ENCODE measurements at places on chromosomes 12 and 14.

DNA sequence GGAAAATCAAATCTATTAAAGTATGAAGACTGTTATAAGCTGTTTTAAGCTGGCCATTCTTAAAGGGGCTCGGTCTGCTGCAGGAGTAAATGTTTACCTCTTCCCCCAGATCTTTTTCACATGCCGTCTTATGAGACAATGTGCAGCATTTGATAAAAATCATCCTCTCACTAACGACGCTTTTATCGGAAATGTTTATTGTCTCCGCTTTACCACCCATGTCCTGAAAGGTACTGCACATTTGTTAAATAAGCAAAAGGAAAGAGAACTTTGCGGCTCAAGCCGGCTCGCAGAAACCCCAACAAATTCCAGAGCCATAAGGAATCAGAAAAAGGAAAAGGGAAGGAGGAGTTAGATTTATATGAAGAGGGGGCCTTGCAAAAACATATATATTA is 137.8 kb downstream of the HMGA2 start:
- no peak for DNase-seq

- DNase-seq: peak; percentile 60
These were observed 48.5 kb downstream of the SAV1 start for GRCh38 chr14:50619569-50620141.

- no peak for DNase-seq
These were observed 407.8 kb upstream of the RGS6 start for GRCh38 chr14:71524320-71524982.

- peak; percentile 18 for DNase-seq
These were observed 15.1 kb downstream of the FICD start for GRCh38 chr12:108530161-108530560.

- no peak for DNase-seq
These were observed 16.3 kb downstream of the RHOJ start for GRCh38 chr14:63220526-63220925.

DNA sequence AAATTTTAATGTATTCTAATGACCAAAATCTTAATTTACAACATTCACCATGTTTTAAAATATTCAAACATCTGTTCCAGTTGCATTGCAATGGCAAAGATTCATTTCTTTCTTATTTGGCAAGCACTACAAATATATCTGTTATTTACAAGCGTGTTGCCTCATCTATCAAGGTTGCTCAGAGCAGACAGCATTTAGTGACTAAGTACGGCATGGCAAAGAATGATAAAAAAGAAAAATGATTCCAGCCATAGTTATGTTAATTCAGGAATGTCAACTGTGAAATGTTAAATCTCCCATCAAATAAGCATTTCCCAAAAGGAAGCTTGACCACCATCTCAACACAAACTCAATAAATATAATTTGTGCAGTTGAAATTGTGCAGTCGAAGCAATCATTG is 312.1 kb downstream of the SEC23A start:
- DNase-seq: peak; percentile 27

DNA sequence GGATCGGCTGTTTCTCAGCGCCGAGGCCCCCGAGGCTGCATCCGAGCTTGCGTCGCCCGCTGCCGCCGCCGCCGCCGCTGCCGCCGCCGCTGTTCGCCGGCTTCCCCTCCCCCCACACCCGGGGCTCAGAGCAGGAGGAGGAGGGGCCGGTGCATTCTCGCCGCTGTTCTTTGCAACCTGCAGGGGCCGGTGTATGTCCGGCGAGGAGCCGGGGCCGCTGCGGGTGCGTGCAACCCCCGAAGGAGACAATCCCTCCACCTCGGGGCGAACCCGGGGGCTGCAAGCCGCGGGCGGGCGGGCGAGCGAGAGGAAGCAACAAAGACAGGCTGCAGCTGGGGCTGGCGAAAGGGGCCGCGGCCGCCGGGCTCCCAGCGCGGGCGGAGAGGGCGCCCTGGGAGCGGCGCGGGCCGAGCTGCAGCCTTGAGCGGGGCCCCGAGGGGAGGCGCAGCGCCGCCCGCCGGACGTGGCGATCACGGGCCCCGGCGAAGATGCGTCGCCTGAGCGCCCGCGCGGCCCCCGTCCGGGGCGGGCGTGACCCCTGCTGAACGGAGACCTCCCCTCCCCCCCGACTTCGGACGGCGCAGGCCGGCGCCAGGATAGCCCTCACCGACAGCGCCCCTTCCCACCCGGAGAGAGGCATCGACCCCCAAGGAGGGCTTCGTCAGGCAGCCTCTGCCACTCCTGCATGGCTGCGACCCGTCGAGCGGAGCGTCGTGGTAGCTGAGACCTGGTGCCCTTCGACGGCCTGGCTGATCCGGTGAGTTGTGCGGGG is 702 bp downstream of the FAM222A start:
- DNase-seq: peak; percentile 69

DNA sequence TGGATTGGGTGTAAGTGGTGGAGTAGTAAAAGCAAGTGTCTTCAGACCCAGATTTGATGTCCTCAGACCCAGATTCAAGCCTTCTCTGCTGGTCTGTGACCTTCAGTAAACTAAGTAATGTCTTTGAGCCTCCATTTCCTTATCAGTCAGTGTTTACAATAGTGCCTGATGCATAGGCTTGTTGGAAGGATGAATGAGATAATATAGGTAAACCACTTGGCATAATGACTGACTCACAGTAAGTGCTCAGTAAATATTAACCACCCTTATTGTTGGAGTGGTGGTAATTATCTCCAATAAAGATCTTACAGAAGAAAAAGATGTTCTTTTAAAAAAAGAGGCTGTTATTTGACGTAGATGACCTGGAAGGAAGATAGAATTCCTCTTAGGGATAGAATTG is 86.2 kb downstream of the IGF1 start:
- DNase-seq: no peak

- DNase-seq: no peak
These were observed 2.7 kb downstream of the GALNT9 start for GRCh38 chr12:132326646-132327045.

- no peak for DNase-seq
These were observed 1.8 kb downstream of the GPR162 start for GRCh38 chr12:6823182-6824084.

DNA sequence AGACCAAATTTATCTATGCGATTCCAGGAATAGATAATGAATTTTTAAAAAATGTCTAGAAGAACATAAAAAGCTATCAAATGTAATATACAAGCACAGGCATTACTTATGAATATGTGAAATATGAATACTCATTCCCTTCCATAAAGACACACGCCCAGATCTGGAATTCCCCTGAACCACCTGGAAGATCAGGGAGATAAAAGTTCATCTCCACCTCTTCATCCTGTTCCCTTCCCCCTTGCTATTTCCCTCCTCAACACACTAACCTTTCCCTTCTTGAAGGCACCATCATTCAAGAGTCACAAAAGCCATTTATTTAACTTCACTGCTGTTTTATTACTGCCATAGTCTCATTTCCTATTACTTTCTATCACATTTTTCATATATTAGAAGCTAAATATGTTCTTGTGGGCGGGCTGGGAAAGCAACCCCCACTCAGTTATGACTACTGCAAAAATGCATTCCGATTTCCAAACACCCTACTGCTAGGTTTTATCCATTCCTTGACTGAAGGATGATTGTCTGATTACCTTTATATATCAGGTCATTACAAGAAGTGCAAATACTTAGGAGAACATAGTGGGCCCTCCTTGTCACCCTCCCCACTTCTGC is 16.1 kb downstream of the FGD6 start:
- DNase-seq: peak; percentile 75

DNA sequence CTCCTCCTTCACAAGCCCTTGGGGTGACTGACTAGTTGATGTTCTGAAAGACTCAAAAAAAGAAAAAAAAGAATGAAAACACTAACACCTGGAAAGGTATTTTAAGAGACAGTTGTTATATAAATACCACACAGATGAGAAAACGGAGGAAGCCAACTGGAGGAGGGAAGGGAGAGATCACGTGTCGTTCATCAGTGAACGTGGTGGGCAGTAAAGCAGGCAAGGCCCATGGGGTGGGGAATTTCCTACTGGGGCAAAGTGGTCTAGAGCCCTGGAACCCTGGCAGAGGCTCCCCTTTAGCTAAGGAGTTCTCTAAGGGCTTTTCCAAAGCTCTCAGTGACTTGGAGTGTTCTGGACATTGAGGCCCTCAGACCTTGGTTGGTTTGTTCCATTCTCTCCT is 169.7 kb downstream of the CALM1 start:
- DNase-seq: no peak

DNA sequence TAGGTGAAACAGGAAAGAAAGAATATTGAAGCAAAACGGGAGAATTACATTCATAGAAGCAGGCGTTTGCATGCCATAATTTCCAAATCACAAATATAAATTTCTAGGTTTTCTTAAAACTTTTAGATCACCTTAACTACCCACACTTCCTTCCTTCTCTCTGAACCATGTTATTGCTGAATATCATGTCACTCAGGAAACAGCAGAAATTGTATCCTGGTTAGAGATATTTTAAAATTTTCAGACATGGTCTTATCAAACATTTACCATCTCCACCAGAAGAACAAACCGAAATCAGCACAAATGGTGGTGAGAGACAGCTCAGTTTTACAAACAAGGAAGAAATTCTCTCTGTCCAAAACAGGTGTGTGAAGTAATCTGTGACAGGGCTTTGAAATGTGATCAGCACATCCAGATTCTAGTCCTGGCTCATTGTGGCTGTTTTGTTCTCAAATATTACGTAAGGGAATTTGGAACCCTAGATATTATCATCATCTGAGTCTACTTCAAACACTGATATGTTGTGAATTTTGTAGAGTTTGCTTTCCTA is 16.3 kb downstream of the TESPA1 start:
- DNase-seq: no peak

DNA sequence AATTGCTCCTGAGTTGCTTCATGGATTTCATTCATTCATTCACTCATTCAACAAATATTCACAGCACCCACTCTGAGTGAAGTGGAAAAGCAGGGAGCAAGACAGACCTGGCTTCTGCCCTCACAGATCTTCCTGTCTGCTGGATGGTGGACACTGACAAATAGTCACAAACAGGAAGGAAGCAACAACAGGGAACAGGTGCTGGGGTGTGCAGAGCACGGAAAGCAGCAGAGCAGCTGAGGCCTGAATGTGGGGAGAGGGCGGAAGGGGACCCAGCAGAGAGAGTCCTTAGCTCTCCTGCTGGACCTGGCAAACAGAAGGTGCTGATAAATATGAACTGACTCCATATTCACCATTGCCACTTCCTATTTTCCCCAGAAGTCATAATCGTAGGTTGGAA is 54.4 kb downstream of the SETD3 start:
- DNase-seq: no peak

DNA sequence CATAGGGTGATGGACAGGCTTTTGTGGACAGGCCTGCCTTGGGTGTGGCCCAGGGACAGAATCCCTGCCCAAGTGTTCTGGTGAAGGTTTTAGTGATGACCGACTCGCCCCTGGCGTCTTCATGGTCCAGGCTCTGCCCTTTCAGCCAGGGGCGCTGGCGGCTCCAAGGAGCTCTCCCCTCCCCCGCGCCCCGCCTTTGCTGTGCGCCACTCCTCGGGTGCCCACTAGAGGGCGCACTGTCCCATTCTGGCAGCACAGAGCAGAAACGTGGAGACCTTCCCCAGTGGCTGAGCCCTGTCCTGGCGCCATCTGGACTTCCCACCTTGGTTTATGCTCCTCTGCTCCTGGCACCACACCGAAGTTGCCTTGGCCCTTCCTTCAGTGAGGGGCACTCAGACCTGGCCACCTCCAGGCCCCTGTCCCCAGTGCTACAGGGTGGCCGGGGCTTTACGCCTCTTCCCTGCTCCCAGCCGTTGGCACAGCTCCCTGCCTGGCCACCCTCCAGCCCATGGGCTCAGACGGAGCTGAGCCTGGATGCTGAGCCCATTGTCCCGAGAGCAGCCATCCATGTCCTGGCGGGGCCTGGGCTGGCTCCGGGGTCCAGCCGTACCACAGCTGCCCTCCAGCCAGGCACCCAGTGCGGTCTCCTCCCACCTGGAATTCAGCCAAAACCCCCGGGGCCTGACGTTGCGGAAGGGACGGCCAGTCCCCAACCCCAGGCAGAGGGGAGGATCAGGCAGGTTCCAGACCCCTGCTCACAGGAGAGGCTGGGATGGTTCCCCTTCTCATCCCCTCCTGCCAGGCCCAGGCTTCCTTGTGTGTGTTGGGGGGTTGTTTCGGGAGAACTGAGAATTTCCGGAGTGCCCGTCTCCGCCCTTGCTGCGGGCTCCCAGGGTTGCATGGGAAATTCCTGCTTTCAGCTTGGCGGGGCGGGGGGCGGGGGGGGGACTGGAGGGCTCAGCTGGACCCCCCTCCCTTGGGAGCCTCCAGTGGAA is 5.6 kb upstream of the CRIP1 start:
- DNase-seq: peak; percentile 92

DNA sequence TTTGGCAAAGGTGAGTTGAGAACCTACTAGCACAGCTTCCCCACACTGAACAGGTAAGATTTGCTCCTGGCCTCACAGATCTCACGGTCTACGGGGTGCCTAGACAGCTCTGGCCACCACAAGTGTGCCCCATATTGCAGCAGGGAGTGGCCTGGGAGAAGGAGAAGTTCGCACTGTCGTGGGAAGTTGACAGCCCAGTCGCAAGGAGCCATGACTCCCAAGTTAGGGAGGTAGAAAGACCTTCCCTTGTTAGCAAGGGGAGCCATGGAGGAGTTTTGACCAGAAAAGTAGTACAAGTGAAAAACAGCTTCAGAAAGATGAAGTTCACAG is 316.3 kb downstream of the BCL11B start:
- no peak for DNase-seq

GRCh38 chr14:90577661-90578282 is 180.9 kb downstream of the CALM1 start:
- no peak for DNase-seq

GRCh38 chr14:62409626-62410300 is 635.5 kb downstream of the KCNH5 start:
- peak; percentile 28 for DNase-seq

DNA sequence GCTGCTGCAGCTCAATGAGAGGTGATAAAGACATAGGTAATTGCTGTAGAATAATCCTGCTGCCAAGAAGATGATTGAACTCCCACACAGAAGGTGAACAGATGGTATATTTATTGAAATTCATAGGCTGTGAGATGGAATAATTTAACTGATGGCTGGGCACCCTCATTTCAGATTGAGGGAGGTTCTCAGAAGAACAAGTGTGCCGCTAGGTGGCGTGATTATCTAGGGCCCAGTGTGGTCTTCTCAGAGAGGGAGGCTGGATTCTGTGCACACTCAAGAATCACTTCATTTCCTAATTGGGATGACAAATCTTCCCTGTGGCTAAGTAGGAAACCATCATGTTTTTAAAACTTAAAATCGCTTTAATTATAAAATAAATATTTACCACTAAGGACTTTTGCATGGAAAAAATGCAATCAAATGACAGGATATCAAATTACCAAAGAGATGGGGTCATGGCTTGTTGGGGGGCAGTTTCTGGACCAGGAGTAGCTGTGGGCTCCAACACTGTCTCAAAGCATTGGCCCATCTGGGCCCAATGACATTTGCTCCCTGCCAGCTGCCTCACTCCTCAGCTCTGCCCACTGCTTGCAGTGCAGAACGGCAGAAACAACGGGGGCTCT is 132.3 kb downstream of the SNAPC1 start:
- DNase-seq: peak; percentile 86

Data from GM23248 (cell line).